ENCODE measurements at places on chromosomes 5 and 9.

- DNase-seq, result no peak
Measured at GRCh38 chr9:4301971-4302427, 2.1 kb upstream of the GLIS3 start.

DNA sequence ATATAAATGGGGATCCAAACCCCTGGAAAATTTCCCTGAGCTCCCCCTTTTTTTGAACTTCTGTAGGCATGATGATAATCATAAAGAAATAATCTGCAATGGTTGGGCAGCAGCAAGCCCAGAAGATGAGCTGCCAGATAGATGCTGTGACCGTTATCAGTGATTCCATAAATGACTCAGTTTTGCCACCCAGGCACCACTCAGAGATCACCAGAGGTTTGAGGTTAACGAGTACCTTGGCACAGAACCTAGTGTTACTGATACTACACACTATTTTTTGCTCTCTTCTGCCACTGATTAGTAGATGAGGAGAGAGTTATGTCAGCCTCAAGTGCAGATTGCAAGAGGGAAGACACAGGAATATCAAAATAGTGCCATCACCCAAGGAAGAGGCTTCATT lies 199.3 kb upstream of the PTGER4 start:
- DNase-seq, result no peak

DNA sequence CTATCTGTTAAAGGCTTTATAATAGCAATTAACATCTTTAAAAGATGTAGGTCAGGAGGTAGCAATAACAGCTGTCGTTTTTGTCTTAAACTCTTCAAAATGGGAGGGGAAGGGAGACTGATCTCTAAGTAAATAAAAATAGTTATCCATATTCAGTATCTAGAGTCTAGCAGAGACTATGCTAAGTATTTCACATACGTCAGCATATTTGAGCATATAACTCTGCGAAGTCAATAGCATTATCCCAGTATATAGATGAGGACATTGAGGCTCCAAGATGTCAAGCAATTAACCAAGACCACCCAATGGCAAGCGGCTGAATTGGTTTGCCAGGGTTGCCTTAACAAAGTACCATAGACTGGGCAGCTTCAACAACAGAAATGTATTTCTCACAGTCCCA lies 316.8 kb downstream of the MLLT3 start:
- no peak for DNase-seq

DNA sequence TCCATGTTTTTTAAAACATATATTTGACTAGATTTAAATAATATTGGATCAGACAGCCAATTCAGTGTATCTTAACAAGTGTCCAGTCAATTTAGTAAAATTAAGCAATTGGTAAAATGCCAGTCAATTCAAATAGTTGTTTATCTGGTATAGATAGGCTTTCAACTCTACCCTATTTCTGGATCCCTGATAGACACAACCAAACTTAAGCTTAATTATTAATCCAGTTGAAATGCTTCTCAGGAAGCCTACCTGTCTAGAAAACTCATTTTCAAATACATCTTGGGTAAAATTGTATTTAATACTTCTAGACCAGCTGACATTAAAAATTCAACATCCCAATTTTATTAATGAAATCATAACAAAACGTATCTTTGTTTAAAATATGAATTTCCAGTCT lies 710.8 kb upstream of the GRAMD2B start:
- DNase-seq, result no peak

DNA sequence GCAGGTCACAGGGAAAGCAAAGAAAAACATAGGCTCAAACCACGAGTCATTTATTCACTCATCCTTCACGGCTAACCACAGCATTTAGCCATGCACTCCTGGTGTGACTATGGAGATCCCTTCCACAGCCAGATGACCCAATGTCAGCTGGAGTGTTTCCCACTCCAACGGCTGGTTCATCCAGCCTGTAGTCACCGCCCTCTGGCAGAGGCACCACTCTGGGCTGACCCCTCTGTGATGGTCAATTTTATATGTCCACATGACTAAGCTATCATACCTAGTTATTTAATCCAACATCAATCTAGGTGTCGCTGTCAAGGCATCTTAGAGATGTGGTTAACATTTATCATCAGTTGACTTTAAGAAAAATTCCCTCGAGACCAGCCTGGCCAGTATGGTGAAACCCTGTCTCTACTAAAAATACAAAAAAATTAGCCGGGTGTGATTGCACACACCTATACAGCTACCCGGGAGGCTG lies 9.5 kb upstream of the PHF19 start:
- no peak for DNase-seq

GRCh38 chr5:122882831-122883230 lies 37.4 kb downstream of the SNX24 start:
- no peak for DNase-seq

GRCh38 chr9:91053824-91054223 lies 252.2 kb downstream of the SYK start:
- no peak for DNase-seq

Measured in B cell (primary cell).